NCI-H1105 treated with DMSO at 0.1 percent for 48 hours (cell line): ENCODE measurements at places on chromosomes 5 and 9.

GRCh38 chr9:86241216-86241615 is 18.2 kb downstream of the C9orf153 start:
- no peak for DNase-seq

GRCh38 chr5:83741571-83741970 is 20.9 kb upstream of the HAPLN1 start:
- no peak for DNase-seq

DNA sequence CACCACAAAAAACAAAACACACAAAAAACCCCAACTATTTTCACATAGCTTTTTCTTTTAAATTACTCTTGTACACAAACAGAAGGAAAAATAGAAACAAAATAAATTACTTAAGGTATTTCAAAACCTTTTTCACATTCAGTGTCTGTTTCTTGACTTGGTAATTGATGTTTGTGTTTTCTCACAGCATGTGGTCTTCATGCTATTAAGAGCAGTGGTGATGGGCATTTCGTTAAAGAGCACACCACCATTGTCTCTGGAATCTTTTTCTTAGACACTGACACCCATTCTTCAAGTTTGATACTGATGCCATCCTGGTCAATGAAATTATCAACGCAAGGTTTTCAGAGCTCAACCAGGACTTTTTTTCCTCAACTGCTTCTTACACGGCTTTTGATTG is 63.8 kb downstream of the SLC28A3 start:
- no peak for DNase-seq

- DNase-seq, result no peak
Observed at GRCh38 chr5:109080896-109081295, 328.9 kb downstream of the PJA2 start.

DNA sequence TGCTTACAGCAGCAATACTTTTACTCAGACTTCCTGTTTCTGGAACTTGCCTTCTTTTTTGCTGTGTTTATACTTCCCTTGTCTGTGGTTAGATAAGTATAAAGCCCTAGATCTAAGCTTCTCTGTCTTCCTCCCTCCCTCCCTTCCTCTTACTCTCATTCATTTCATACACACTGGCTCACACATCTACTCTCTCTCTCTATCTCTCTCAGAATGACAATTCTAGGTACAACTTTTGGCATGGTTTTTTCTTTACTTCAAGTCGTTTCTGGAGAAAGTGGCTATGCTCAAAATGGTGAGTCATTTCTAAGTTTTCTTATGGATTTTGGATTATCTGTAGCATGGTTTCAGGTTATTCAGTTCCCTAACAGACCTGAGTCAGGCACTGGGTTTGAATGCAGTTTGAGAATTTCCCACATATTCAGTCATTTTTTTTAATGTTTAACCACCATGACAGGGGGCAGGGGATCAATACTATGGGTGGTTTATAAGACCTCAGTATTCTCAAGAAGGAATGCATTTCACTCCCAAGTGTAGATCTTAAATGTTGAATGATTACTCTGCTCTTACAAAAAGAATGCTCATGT is at the start of gene IL7R:
Gene IL7R, plus strand, starts transcription at position 127 of the 587 bp plus-strand sequence. Its CDS starts 87 bp downstream, at position 214.
- no peak for DNase-seq

GRCh38 chr9:92276331-92277032 is 17.0 kb downstream of the IARS1 start:
- no peak for DNase-seq

DNA sequence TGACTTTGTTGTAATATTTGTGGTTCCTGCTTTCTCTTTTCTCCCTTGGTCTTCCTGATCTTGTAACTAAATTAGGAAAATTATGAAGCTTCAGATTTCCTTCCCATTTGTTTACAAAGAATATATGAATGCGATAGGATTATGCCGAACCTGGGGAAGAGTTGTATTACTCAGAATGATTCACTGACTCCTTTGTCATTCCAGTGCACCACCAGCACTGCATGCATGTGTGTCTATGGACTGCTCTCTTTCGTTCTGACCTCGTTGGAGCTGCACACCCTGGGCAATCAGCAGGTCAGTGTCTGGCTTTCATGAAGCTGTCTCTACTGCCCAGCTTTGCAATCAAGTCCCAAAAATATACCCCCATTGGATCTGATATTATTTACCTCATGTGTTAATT is 25.5 kb downstream of the NUP188 start:
- no peak for DNase-seq

DNA sequence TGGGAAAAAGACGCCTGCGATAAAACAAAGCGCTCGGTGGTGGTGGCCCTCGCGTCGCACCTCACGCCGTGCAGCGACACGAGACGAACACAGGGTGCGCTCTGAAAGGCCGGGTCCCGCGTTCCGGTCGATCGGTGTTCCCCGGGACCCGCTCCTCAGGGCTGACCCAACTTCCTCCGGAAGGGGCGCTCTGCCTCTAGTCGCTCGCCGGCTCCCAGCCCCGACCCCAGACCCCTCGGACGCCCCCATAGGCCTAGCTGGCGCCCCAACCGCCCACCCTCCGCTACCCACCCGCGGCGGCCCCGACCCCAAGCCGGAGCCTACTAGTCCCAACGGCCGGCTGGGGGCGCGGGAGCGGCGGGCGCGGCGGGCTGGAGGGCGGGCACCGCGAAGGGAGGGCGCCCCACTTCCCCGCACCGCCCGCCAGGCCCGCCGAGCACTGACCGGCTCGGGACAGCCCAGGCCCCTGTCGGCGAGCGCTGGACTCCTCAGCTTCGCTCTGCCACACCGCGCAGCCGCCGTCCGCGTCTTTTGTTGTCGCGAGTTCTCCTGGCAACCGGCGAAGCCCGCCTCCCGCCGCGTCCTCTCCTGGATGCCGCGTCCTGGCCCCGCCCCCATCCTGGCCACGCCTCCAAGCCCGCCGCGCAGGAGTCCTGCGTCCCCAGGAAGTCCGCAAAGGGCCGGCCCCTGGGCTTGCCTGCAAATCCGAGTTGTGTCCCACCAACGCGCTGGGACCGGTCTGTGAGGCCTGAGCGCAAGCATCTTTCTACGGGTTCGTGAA is at the start of gene KIF27:
Gene KIF27, minus strand, starts transcription at position 506 of the 781 bp plus-strand sequence. CDS start 5,841 bp downstream, outside the sequence.
- peak; percentile 90 for DNase-seq

DNA sequence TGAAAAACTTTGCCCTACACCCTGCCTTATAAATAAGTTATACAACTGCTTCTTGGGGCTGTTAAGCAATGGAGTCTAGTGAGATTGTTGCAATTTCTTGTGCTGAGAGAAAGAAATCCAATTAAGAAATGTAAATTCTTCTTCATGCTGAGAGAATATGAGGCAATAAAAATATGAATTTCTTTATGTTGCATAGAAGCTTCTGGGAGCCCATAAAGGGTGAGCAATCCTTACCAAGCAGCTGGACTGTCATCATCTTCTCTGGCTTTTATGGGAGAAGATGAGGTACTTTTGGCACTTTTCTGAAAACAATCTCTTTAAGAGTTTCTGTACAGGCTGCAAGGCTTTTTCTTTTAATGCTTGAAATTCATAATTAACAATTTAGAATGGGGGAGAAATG is 204.3 kb downstream of the DMRTA1 start:
- DNase-seq, result no peak

DNA sequence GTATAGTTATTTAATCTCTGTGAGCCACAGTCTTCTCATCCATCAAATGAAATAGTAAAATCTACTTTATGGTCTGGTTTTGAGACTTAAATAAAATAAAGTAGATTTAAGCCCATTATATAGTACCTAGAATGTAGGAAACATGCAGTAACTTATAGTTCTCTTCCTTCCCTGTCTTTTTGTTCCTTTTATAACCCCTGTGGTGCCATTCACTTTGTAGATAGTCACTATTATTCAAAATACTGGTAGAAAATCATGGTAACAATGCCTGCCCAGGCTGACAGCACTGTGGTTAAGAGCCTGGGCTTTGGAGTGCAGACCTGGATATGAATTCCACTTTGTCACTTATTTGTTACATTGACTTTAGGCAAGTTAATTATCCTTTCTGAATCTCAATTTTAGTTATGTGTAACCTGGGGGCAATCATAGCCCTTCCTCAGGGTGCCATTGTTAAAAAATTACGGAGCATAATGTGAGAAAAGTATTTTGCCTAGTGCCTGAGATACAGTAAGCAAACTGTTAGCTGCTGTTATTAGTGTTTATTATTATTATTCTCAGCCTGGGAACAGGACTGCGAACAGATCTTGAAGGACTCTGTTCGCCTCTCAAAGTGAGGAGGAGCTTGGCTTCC is 100.4 kb downstream of the RALGPS1 start:
- DNase-seq, result no peak

DNA sequence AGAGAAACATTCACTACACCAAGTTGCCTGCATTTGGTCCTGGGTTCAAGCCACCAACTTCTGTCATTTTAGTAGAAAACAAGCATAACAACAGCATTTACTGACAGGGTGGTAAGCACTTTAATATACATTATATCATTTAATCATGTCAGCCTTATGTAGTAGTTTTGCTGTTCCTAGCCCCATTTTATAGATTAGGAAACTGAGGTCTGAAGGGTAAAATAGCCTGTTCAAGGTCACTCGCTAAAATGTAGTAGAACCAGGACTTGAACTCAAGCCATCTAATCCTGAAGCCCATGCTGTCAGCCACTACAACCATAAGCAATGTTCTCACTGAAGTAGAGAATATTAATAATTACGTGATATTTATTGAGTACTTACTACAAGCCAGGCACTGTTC is 59.7 kb upstream of the TRIM32 start:
- DNase-seq, result no peak

GRCh38 chr5:3026099-3026498 is 274.6 kb upstream of the IRX2 start:
- no peak for DNase-seq
